ENCODE measurements at places on chromosomes 1 and 21. TPM values are rescaled to one million over a fixed set of nuclear protein-coding genes. Genes with fewer than 3 reads are reported as not detected.

TPM3 gene
- 782 TPM for total RNA-seq

NBPF12 gene
- total RNA-seq, result 1.9 TPM

CFAP141 gene
- total RNA-seq, result not detected

LRRC38 gene
- total RNA-seq, result not detected

PARS2 gene
- total RNA-seq, result 10.0 TPM

HPDL gene
- total RNA-seq, result not detected

SIK1 gene
- total RNA-seq, result 2.0 TPM

C2CD4D gene
- not detected for total RNA-seq

DENND2C gene
- total RNA-seq, result 0.49 TPM

KCND3 gene
- total RNA-seq, result not detected

LORICRIN gene
- not detected for total RNA-seq

SYTL1 gene
- total RNA-seq, result 44.0 TPM

VANGL2 gene
- total RNA-seq, result 3.0 TPM

C1QTNF12 gene
- total RNA-seq, result 13.3 TPM

IL19 gene
- total RNA-seq, result not detected

F3 gene
- 0.92 TPM for total RNA-seq

CASQ1 gene
- 0.71 TPM for total RNA-seq
